ENCODE measurements at places on chromosomes 11 and 22.

GRCh38 chr11:114077482-114078305 lies 18.2 kb downstream of the ZBTB16 start:
- DNase-seq: no peak

DNA sequence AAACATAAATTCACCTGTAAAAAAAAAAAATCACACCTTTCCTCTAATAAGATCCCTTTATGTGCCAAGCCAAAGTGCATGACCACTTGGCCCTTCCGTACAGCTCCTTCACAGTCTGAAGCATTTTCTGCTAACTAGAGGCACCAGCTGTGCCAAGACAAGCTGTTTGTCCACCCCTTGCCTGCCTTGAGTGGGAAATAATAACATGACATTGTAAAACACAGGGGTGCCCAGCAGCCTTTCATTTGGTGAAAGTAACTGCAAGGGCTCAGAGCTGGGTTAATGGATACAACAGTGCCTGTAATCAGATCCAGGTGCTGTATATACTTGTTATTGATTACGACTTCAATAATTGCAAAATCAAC lies 59.2 kb downstream of the DDIAS start:
- DNase-seq: no peak

- DNase-seq: no peak
Observed at GRCh38 chr11:126494831-126495230, 139.3 kb downstream of the ST3GAL4 start.

DNA sequence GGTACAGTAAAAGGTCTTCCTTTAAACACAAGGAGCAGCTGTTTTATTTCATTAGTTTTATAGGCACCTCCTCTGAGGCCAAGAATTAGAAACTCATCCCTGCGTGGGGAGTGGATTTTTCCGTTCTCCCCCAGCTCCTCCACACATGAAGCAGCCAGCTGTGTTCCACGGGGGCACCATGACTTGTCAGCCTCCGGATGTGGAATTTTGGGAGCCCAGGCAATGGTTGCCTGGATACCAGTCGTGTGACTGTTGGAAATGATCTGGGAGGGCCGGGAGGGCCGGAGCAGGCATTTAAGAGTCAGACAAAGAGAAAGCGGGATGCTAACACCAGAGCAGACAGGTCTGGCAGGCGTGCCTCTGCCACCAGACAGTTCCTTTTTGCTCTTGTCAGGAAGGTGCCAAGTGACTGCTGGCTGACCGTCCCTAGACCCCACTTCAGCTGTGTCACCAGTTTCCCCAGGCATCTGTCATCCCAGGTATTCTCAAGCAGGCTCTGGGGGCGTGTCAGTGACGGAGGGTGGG lies 15.9 kb upstream of the CDC42EP2 start:
- no peak for DNase-seq

GRCh38 chr11:1353383-1354124 lies 36.2 kb upstream of the BRSK2 start:
- DNase-seq: no peak

- no peak for DNase-seq
Observed at GRCh38 chr11:8748317-8748716, 65.7 kb downstream of the RPL27A start.

DNA sequence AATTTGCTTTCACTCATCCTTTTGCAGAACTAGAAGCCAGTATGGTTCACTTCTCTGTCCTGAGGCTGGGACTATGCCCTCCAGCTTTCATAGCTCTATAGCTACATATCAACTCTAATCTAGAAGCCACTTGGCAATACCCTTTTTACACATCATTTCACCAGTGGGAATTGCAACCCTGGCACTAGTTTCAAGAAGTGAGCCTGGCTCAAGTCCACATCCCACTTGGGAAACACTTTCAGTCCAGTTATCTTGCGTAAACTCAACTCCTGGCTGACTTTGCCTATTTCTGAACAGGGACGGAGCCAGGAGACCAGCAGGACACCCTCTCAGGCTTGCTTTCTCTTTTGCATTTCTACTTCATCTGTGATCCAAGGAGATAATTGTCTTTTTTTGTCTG lies 19.9 kb upstream of the FAT3 start:
- no peak for DNase-seq

DNA sequence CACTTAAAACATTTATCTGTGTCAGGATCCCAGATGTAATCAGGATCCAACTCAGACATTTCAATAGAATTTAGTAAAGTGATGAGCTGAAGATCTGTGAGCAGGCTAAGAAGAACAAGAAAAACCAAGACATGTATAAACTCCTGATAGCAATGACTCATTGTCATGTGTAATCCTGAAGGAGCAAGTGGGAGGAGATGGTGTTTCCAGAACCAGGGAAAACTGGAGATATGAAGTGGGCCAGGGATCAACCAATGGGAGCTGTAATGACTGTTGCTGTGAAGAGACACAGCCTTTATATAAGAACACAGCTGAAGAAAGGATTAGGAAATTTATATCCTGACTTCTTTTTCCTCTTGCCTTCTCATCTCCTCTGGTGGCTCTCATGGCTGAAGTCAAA lies 682.5 kb upstream of the ARHGAP42 start:
- DNase-seq: no peak

DNA sequence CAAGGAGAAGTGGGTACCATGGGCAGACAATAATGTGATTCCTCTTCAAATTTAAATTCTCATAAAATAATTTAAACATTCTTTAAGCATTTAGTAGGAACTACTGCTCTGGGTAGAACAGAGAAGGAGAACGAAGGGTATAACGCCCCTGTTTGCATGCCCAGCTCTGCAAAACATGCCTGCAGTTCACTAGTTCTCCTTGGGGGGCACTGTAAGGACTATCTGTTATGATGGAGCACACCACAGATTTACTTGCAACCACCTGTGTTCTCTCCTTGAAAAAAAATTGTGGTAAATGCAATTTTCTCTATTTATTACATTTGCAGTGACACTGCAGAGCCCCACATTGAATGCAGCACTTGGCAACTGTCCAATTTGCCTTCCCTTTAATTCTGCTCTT lies 100.3 kb downstream of the GUCY1A2 start:
- peak; percentile 5 for DNase-seq
